NCI-H2171 treated with DMSO at 0.1 percent for 48 hours (cell line): ENCODE measurements at places on chromosomes 16 and 17.

GRCh38 chr17:56761387-56761786 lies 72.3 kb downstream of the C17orf67 start:
- no peak for DNase-seq

GRCh38 chr16:14148016-14148415 lies 76.9 kb downstream of the MRTFB start:
- DNase-seq: no peak

GRCh38 chr16:89291363-89291762 lies 73.9 kb downstream of the ZNF778 start:
- DNase-seq: no peak

- no peak for DNase-seq
Observed at GRCh38 chr17:72838581-72838980, 253.9 kb downstream of the SLC39A11 start.

DNA sequence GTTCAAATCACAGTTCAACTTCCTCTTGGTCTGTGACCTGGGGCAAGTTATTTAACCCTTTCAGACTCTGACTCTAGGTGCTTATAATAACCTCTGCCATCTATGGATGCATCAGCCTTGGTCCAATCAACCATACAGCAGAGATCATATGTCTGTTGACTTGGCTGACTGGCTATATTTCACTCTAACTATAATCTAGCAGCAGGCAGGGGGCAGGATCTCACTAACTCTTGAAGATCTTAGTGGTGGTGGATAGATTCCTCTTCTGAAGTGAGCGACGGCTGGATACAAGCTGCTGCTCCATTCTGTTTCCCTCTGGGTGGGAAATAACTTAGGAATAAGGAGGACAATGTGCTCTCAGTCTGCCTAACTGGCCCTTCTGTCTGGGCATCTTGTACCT lies 146.6 kb downstream of the SKAP1 start:
- no peak for DNase-seq

DNA sequence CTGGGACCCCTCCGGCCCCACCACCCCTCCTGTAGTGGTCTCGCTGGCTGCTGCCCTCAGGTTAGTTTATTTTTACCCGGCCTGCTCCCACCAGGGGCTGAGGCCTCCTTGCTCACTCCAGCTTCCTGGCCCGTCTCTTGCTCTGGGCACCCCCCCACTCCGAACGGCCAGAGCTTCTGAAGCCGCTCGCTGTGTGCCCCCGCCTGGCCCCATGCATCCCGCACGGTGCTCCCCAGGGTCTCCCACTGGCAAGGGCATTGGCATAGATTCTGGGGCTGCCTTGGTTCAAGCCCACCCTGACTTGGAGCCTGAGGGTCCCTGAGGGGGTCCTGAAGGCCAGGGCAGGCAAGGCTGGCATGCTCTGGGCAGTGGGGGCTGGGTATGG lies 186.4 kb downstream of the SEC14L1 start:
- no peak for DNase-seq

DNA sequence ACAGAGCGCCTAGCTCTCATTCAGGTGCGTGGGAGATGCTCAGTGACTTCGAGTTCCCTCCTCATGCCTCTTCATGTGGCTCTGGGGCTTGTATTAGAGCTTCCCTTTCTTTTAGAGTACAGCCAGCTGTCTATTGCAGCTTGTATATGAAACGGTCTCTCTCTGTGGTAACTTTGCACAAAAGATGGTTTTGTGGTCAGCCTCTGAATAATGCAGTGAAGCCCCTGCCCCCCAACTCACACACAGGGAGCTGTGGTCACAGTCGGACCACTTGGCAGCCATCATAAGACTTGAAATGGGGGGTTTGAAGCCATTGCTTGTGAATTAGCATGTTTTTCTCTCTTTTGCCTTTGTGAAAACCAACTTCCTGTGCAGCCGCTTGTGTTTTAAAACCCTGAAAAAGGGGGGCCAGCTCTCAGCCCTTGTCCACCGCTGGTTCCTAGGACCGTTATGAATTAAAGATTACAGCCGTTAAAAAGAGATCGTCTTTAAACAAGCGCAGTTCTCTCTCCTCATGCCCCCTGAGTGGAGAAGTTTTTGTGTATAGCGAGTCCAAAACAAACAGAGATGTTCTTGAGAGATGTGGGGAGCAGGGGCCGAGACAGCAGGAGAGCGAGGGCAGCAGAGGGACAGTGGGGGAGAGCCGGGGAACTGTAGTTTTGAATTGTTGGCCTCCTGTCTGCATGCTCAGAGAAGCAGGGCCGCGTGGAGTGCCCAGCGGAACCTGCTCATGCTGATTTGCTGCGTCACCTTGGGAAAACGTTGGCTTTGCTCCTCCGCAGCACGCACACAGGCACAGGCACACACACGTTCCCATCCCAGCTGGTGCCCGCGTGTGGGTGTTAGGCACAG lies 199.0 kb downstream of the MSI2 start:
- no peak for DNase-seq

DNA sequence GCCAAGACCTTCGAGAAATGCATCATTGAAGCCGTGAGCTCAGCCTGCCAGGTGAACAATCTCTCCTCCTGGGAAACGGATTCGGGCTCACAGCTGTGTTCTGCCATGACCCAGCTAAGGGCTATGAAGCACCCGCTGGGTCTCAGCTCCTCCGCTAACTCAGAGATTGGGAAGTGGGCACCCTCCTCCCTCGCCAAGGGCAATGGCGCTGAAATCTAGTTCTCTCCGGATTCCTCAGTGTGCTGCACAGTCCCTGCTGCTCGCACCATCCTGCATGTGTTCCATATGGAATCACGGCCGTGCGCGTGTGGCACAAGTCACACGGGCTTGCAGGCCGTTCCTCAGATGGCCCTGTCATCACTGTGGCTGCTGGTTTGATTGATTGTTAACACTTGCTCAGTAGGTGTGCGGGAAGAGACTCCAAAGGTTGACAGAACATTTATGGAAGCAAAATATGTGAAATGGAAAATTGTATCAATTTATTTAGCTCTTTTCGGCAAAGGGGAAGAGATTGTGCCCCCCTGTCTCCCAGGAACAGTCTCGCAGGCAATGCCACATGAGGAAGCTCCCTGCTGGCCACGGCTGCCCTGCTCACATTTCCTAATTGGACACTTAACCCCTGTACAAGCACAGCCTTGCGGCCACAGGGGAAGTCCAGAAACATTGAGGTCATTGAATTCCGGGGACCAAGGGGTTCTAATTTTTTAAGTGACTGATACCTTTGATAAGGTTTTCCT lies 58.8 kb downstream of the RNF213 start:
- no peak for DNase-seq

GRCh38 chr17:12940699-12941098 lies 77.1 kb downstream of the ELAC2 start:
- no peak for DNase-seq
